ENCODE measurements at places on chromosomes 2 and 18. TPM values are rescaled to one million over a fixed set of nuclear protein-coding genes. Genes with fewer than 3 reads are reported as not detected.

SFXN5 gene
- 11.6 TPM for total RNA-seq

APCDD1 gene
- total RNA-seq: 8.2 TPM

KCNIP3 gene
- total RNA-seq: 0.65 TPM

NTSR2 gene
- total RNA-seq: not detected

HOXD13 gene
- total RNA-seq: not detected

UGT1A1 gene
- not detected for total RNA-seq

AQP12B gene
- not detected for total RNA-seq

GALR1 gene
- total RNA-seq: not detected

SLC9A4 gene
- 0.03 TPM for total RNA-seq

C2orf92 gene
- 2.5 TPM for total RNA-seq

POTEC gene
- total RNA-seq: under 0.01 TPM

VWA3B gene
- total RNA-seq: not detected

PCGF1 gene
- 26.2 TPM for total RNA-seq

UGT1A3 gene
- total RNA-seq: not detected

FHL2 gene
- 230 TPM for total RNA-seq

TRIM54 gene
- 0.10 TPM for total RNA-seq

ELOA2 gene
- not detected for total RNA-seq

RTP5 gene
- total RNA-seq: not detected

SAG gene
- not detected for total RNA-seq

KCNJ3 gene
- not detected for total RNA-seq

DCDC2C gene
- not detected for total RNA-seq

HK2 gene
- total RNA-seq: 113 TPM

UBXN2A gene
- total RNA-seq: 9.5 TPM

TMEM18 gene
- 12.3 TPM for total RNA-seq

MSTN gene
- 0.13 TPM for total RNA-seq

DNER gene
- 0.20 TPM for total RNA-seq

AUP1 gene
- 96.9 TPM for total RNA-seq

LOXHD1 gene
- total RNA-seq: not detected

SUCLG1 gene
- total RNA-seq: 42.5 TPM

LINC00305 gene
- not detected for total RNA-seq

AKAIN1 gene
- total RNA-seq: not detected

DPYSL5 gene
- not detected for total RNA-seq

CLHC1 gene
- total RNA-seq: 9.3 TPM

PARD6G gene
- 1.7 TPM for total RNA-seq

ASXL2 gene
- 19.4 TPM for total RNA-seq

KLHL41 gene
- total RNA-seq: 0.72 TPM

OTOF gene
- not detected for total RNA-seq

TIMM21 gene
- 27.2 TPM for total RNA-seq

REEP1 gene
- 0.07 TPM for total RNA-seq

PTPRM gene
- 101 TPM for total RNA-seq

TLX2 gene
- not detected for total RNA-seq

CHRND gene
- not detected for total RNA-seq

VIT gene
- 8.9 TPM for total RNA-seq

ALLC gene
- not detected for total RNA-seq
